ENCODE measurements at places on chromosomes 3 and 15.

DNA sequence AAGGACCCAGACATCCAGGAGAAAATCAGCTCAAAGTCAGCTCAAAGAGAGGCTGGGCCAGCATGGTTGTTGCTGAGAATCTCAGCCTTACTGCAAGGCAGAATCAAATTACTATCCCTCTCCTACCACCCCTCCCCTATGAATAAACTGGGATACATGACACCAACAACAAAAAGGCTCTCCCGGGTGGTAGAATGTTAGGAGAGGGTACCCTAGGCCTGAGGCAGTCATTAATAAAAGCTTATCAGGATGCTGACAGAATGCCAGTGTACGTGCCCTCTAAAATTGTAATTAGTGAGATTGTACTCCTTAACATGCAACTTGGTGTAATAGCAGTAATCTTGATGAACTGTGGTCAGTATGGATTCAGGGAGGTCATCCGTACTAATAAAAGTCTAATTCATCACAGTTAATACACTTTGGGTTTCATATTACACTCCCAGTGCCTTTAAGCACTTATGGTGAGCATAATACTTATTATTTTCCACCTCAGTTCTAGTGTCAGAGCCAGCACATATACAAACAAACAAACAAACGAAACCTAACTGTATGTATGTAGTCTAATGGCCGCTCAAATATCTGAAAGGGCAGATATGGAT is 76.5 kb downstream of the B3GALNT1 start:
- no peak for DNase-seq

- no peak for DNase-seq
Observed at GRCh38 chr3:14688525-14688924, 13.6 kb downstream of the C3orf20 start.

- no peak for DNase-seq
Observed at GRCh38 chr15:58026051-58026450, 39.5 kb downstream of the ALDH1A2 start.

GRCh38 chr3:38117748-38118420 is 19.0 kb downstream of the ACAA1 start:
- DNase-seq: peak; percentile 75

DNA sequence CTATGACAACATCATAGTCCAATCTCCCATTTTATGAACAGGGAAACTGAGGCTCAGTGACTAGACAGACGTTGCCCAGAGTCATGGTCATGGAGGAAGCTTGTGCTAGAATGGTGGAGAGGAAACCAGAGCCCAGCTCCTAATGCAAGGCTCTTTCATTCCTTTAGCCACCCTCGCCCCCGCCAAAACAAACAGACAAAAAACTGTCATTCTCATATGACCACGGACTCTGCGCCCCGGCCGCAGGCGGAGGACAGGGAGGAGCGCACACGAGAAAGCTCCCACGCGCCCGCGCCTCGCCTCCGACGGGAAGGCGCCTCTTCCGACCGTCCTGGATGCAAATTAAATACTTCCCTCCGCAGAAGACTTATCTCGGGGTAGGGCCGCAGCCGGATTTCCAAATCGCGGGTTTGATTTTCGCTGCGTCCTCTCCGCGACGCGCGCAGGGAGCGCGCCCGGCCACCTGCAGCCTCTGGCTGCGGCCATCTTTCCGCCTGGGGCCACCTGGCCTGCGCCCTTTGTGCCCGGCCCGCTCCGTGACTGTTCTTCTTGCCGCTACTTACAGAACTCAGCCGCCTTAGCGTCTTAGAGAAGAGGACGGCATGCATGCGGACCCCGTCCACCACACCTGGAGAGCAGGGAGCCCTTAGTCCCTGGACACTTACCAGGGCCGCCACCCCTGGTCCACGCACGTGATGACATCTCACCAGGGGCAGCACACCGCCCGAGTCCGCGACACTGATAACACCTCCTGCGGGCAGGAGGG is 670 bp upstream of the ATP13A3 start:
- peak; percentile 47 for DNase-seq

GRCh38 chr3:172606021-172606420 is 82.8 kb upstream of the TNFSF10 start:
- peak; percentile 23 for DNase-seq

DNA sequence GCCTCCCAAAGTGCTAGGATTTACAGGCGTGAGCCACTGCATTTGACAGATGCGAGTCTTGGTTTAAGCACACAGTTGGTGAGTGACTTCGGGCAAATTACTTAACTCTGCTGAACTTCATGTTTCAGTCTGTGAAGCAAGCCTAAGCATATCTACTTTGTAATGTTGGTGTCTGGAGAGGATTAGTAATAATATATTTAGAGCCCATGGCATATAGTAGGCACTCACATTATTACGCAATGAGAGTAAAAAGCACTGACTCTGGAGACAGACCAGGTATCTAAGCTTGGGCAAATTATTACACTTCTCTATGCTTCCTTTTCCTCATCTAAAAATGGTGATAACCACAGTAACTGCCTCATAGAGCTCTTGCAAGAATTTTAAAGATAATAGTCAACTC is 208.7 kb upstream of the P2RY1 start:
- DNase-seq: no peak

- DNase-seq: peak; percentile 78
Observed at GRCh38 chr3:53254509-53255422, 1.1 kb downstream of the TKT start.

- peak; percentile 35 for DNase-seq
Observed at GRCh38 chr15:74725225-74725774, at the start of gene CYP1A1. TSS of gene CYP1A1 (minus strand) at chr15:74725528. CDS start at chr15:74723097, 2,431 bp downstream.

- DNase-seq: no peak
Observed at GRCh38 chr3:37386627-37387230, 212.3 kb upstream of the LRRFIP2 start.

DNA sequence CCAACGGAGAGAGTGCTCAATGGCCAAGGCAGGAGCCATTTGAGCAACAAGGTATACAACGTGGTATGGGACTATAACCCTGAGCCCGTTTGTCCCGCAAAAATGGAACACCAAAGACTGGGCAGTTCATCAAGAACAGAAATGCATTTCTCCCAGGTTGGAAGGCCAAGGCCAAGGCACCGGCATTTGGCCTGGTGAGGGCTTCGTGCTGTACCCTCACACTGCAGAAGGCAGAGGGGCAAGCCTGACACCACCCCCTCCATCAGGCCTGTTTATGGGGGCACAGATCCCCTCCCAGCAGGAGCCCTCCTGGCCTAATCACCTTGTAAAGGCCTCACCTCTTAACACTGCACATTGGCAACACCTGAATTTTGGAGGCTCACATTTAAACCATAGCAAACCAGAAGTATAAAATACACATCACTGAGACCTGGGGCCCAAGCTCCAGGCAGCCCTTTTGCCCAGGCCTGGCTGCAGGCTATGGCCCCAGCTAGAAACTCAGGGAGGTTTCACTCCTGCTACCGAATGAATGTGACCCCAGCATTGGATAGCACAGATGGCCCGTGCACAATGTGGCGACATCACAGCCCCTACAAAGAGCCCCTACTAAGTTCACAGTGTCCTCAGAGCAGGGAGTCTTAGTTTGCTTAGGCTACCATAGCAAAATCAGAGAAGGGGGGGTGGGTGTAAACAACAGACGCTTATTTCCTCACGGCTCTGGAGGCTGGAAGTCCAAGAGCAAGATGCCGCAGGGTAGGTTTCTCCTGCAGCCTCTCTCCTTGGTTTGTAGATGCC is 47.1 kb downstream of the KLF15 start:
- no peak for DNase-seq

GRCh38 chr3:71307991-71308697 is 275.4 kb downstream of the FOXP1 start:
- no peak for DNase-seq

DNA sequence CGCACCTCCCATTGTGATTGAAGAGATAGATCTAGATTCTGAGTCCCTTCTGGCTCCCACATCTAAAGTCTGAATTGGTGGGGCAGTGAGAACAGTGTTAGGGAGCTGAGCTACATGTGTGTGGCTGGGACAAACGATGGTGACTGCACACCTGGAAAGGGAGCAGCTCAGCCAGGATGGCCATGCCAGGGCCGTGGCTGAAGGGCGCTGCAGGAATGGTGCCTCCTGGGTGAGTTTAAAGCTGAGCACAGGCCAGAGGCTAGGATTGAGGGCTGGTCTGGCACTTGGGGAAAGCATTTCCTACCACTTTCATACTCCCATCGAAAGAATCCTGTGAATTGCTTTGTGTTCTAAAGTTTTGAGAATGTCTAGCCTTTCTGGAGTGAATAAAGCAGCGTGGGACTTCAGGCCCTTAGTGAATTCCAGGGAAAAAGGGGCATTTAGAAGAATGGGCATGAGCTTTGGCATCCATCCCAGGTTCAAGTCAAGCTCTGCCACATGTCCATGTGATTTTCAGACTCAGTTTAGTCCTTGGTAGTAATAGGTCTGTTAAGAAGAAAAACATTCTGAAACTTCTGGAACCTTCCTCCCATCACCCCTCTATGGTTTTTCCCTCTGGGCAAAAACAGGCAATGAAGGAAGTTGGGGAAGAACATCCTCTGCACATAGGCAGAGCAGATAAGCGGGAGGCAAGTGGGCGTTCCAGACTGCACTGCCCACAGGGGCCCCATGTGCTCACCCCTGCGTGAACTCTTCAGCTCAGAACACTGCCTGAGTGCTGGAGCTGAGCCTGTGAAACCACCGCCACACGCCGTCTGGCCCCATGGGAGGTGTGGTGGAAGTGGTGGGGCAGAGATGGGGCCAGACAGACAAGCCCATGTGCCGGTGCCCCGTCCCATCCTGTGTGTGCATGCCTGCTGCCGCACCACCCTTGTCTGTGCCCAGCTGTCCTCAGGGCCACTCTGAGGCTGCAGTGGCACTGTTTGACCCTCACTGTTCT is 12.9 kb upstream of the CPNE9 start:
- DNase-seq: no peak

DNA sequence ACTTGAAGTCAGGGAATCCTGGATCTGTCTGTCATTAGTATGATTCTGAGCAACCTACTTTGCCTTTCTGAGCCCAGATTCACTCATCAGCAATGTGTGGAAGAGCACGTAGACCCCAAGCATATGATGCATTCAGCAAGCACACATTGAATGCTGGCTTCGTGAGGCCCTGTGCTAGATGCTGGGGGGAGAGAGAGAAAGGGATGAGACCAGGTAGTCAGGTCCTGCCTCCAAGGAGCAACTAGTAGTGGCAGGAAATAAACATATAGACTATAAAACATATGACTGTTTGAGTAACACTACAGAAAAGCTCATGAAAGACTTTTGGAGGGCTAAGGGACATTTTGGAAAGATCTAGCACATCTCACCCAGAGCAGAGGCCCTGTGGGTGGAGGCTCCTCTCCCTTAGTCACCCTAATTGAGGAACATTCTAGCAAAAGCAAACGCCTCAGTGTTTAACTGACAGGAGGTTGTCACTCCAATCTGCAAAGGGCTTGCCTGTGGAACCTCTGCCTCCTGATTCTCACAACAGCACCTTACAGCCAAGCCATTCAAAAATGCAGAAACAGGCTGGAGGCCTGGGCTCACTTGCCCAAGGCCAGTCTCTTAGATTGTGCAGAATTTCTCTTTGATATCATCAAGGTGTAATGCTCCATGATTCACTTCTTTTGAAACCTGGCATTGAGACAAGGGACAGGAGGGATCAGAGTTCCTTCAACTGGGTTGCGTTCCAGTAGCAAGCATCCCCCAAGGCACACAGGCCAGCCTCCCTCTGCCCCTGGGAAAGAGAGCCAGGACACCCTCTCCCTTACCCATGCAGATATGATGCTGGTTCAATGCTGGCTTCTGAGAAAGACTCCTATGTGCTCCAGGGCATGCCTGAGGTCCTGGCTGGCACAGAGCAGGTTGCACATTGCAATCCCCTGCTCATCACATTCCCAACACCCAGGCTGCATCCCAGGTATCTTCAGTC is 26.1 kb downstream of the STARD5 start:
- no peak for DNase-seq

DNA sequence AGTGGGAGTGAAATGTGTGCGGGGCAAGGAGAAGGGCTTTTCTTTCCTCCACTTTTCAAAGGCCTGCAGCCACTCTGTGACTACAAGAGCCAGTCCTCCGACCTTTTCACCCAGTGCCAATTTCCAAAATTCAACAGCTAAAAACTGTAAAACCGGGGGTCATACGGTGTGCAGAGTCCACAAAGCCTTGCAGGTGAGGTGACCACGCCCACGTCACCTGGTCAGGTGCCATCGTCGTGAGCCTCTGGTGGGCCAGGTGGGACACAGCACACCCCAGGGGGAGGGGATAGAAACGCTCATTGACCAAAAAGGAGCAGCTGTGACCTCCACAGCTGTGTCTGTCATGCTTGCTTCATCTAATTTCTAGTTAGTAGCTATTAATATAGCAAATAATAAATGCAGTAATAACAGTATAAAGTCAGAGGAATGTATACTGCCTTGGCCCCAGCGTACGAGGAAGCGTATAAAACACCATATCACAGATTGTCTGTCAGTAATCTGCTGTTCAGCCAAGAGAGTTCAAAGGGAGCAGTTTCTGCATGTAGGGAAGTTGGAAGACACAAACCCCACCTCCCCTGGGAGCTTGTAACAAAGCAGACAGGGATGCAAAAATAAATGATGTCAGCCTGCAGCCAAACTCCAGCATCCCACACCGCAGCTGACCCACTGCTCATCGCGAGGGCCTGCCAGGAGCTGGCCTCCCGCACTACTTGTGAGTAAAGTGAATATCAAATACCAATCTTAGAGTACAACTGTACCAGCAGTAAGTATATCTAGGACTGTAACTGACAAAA is 86.7 kb downstream of the VGLL4 start:
- DNase-seq: peak; percentile 70

- DNase-seq: no peak
Observed at GRCh38 chr15:28899061-28899738, 13.4 kb downstream of the APBA2 start.

GRCh38 chr3:183493296-183494045 is 62.0 kb downstream of the KLHL6 start:
- DNase-seq: no peak

DNA sequence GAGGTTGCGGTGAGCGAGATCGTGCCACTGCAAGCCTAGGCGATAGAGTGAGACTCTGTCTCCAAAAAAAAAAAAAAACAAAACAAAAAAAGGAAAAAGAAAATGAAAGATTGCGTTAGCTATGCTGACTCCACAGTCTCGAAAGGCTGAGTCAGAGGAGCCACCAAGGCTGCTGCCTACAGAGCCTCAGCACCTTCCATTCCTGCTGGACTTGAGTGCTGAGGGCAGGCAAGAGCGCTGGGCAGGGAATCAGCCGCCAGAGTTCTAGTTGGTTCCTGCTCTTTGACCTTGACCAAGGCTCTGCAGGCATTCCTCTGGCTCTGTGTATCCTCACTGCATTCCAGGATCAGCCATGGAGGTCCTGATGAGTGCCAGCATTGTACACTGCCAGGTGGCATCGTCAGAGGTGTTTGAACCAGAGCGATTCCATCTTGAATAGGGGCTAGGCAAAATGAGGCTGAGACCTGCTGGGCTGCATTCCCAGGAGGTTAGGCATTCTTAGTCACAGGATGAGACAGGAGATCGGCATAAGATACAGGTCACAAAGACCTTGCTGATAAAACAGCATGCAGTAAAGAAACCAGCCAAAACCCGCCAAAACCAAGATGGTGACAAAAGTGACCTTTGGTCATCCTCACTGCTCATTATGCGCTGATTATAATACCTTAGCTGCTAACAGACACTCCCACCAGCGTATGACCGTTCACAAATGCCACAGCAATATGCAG is 5.9 kb downstream of the MESP2 start:
- DNase-seq: peak; percentile 55

- DNase-seq: peak; percentile 33
Observed at GRCh38 chr3:11379238-11379823, 107.1 kb downstream of the ATG7 start.

All from AG08396 (cell line).